Endothelial cell (in vitro differentiated cells): ENCODE measurements at places on chromosomes 16 and 17.

- no peak for DNase-seq
These were observed 32.4 kb downstream of the TIMM22 start for GRCh38 chr17:1029196-1029921.

DNA sequence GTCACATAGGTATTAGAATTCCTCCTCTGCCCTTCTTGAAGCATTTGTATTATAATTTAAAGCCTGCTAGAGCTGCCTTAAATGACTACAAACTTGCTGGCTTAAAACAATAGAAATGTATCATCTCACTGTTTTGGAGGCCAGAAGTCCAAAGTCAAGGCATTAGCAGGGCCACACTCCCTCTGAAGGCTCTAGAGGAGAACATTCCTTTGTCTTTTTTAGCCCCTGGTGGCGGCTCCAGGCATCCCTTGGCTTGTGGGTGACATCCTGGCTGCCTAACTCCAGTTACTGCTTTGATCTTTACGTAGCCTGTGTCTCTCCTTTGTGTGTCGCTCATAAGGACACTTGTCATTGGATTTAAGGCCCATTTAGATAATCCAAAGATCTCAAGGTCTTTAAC is 186.6 kb upstream of the SALL1 start:
- no peak for DNase-seq

GRCh38 chr17:77019893-77020379 is 120.8 kb upstream of the SEC14L1 start:
- DNase-seq, result no peak

DNA sequence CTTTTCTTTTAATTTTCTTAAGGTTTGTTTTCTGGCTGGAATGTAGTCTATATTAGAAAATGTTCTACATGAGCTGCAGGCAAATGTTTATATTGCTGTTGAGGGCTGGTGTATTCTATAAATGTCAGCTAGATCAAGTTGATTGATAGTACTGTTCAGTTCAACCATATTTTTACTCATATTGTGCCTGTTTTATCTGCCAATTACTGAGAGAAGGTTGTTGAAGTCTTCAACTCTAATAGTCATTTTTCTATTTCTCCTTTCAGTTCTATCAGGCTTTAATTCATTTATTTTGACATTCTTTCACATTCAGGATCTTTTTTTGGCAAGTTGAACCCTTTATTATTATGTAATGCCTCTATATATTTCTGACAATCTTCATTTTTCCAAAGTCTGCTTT is 93.2 kb upstream of the HS3ST3A1 start:
- no peak for DNase-seq

DNA sequence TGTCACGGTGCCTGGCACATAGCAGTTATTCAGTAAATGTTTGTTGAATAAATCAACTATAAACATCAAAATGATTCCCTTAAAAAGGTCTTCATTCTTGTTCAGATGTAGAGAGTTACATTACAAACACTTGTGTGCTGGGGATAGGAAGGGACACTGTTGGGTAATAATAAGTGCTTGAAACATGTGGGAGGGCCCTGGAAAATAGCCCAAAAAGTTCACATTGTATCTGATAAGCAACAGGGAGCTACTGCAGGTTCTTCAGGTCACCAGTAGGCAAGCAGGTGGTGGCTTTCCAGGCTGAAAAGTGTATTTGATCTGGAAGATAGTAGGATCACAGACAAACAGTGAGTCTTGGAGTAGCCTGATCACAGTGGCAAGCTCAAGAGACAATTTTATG is 19.0 kb upstream of the ZNF652 start:
- no peak for DNase-seq
